Left lobe of liver (tissue), 2 donors: ENCODE measurements at places on chromosomes 7 and 10. TPM values are rescaled to one million over a fixed set of nuclear protein-coding genes. Genes with fewer than 3 reads are reported as not detected.

AKAP9 gene
- 43.9 TPM for total RNA-seq

FAM25G gene
- not detected for total RNA-seq

NUTM2E gene
- total RNA-seq, result 0.08 TPM

LEP gene
- not detected for total RNA-seq

AKR1D1 gene
- 206 TPM for total RNA-seq

GBX1 gene
- total RNA-seq, result not detected

MMP21 gene
- total RNA-seq, result 0.20 TPM

SLC12A9 gene
- total RNA-seq, result 10.1 TPM

COL13A1 gene
- total RNA-seq, result 0.48 TPM

PPIF gene
- 93.4 TPM for total RNA-seq

- no peak for DNase-seq
Observed at GRCh38 chr7:47194516-47195057, 387.3 kb downstream of the TNS3 start.

DNA sequence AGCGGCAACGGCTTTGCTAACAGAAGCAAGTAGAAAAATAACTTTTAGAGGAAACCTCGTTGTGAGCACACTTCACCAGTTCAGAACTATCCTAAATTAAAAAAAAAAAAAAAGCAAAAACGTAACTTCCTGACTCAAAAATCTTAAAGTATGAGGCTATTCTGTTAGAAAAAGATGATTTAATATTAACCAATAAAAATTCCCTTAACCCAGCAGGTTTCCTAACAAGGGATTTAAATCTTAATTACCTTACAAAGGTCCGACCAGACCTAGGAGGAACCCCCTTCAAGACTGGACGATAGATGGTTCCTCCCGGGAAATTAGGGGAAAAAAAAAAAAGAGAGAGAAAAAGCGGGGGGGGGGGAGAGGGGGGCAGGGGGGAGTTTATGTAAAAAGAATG is 22.9 kb upstream of the CHST3 start:
- DNase-seq, result no peak

DNA sequence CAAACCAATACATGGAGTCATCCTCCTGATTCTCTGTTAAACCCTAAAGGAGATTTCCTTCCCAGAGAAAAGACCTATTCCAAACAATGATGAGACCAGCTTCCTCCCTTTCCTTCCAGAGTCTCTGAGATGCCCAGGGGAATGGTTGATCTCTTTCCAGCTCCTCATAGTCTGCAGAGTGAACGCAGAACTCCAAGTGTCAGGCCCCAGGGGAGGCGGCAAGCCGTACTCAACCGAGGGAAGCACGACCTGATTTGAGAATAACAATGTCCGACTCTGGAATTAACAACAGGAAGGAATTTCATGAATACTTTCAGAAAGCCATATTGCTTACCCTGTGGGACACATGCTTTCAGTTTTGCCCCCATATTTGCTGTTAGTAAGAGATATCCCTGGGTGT is 241.7 kb upstream of the GLI3 start:
- no peak for DNase-seq

DNA sequence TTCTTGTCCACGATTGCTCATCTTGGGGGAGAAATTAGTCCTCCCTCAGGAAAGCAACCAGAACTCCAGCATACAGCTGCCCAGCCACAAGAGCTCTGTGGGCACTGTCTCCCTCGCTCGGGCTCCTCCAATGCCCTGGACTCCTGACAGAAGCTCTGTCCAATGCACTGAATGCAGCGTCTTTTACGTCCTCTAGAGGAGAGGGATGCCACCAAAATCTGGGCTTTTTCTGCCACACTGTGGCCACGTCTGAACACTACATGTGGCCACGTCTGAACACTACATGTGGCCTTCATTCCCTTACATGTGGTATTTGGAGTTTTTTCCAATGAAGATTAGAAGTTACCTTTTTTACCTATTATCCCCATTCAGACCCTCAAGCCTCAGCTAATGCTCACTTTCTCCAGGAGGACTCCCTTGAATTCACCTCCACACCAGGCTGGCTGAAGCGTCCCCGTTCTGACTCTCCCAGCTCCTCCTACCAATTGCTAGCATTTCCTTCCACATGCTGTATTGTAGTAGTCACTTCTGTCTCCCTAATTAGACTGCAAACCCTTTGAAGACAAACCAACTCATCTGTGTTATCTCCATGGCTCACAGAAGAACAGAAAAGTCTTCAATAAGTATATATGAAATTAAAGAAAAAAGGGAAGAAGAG is 134.3 kb upstream of the PDE1C start:
- DNase-seq, result no peak

- DNase-seq, result no peak
Observed at GRCh38 chr10:116972131-116972530, 32.9 kb downstream of the SHTN1 start.

- DNase-seq, result no peak
Observed at GRCh38 chr10:124649214-124649613, 95.0 kb downstream of the FAM53B start.

GRCh38 chr7:92808635-92809034 is 27.7 kb downstream of the CDK6 start:
- DNase-seq, result no peak

GRCh38 chr10:115118346-115118745 is 25.2 kb downstream of the ATRNL1 start:
- no peak for DNase-seq

DNA sequence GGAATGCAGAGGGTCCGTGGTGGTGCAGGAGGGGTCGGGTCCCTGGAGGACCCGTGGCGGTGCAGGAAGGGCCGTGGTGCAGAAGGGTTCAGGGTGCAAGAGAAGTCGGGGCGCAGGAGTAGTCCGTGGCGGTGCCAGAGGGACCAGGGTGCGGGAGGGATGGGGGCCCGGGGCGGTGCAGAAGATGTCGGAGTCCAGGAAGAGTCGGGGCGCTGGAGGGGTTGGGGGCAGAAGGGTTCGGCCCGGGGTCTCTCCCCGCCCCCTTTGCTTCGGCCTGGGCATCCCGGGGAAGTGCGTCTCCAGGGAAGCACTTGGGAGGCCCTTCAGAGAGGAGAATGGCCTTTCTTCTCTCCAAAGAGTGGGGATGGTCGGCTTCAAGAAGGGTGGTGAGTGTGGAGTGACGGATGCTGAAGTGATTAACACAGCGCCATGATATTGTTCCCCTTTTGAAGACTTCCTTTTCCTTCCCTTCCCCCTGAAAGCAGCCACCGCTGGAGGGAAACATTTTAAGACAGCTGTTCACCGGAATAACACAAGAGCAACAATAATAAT is 997 bp downstream of the WDR37 start:
- no peak for DNase-seq

DNA sequence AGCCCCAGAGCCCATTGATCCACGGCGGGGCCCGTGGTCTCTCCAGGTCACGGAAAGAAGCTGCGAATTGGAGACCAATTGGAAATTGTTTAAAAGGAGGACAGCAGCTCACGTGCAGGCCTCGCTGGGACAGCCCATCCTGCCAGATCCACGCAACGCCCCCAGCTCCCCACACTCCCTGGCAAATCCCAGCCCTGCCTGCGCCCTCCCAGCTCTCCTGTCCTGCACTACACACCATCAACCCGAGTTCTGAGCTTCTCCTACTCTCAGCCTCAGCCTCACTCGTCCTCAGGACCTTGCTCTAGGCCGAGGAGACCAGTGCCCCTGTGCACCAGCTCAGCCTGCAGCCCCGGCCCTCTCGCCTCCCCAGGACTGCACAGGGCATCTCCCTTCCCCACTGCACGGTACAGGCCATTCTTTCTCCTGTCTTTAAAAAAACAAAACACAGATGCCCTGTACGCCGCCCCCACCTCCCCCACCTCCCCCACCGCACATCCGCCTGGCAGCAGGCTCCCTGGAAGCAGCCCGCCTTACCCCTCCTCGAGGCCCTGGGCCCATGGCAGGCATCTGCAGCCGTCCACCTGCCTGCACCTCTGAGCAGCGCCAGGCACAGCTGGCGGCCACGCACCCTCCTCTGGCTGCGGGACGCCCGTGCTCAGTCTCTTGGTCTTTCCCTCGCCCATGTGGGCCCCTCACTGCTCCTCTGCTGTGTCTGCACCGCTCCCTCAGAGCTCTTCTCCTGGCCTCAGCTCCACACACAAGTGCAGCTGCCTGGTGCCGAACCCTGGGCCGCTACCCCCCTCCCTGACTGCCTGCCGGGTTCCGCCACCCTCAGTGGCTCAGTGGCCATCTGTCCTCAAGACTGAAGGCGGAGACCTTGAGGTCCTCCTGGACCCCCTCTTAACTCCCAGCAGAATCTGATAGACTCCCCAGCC is 48.5 kb upstream of the SUN1 start:
- DNase-seq, result no peak

DNA sequence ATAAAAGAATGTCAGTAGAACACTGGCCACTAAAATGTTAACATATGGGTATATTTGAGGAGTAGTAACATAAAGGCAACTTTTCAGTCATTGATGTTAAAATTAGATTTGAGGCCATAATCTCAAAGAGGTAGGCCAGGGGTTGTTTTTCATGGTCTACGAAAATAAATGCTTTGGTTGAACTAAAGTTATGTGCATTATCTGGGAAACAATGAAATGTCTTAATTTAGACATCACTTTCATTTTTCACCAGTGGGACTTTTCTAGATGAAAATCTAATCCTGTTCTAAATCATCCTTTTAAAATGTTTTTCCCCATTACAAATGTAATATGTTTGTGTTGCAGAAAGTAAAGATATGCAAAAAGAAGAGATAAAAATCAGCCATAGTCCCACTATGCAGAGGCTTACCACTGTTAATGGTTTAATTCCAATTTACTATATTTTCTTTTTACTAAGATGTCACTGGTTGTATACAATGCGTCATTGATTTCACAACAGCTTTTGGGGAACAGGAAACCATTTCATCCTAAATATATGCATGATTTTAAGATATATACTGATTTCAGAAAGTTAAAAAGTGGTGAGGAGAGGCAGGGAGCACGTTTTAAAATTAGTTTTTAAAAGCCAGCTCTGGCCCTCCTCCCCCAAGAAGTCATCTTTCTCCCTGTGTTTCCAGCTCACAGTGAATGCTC is 64.3 kb downstream of the ARID5B start:
- no peak for DNase-seq

DNA sequence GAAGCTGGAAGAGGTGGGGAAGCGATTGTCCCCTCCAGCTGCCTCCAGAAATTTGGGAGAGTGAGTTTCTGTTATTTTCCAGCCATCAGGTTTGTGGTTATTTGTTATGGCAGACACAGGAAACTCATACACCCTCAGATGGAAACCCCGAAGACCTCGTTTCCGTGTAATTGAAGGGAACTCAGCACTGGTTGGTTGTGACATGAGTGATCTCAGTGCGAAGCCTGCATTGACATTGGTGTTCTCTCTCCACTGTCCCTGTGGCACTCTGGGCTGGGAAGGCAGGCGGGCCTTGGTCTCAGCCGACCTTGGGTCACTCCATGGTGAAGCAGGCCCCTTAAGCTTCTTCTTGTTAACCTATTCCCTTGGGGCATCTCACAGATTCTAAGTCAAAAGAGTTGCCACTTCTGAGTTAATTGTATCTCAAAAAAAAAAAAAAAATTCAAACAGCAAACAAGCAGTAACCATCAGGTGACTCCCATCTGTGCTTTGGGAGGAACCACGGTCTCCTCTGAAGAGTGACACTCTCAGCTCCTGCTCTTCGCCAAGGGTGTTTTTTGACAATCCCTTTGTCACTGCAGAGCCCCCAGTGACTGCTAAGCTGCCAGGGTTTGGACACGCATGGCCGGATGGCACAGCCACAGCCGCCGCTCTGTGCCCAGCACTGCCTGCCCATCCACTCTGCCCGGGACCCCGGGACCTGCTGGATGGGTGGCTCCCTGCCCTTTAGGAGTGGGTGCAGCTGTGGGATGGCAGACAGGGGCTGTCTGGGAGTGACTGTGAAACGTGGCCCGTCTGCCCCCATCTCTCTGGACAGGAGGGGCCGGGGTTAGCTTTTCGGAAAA is 233.6 kb downstream of the PRPF18 start:
- no peak for DNase-seq

- no peak for DNase-seq
Observed at GRCh38 chr7:110442381-110442837, 648.5 kb upstream of the LRRN3 start.

DNA sequence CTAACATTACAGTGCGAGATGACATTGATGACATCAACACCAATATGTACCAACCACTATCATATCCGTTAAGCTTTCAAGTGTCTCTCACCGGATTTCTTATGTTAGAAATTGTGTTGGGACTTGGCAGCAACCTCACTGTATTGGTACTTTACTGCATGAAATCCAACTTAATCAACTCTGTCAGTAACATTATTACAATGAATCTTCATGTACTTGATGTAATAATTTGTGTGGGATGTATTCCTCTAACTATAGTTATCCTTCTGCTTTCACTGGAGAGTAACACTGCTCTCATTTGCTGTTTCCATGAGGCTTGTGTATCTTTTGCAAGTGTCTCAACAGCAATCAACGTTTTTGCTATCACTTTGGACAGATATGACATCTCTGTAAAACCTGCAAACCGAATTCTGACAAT is 4.3 kb downstream of the GPR22 start:
- no peak for DNase-seq

- no peak for DNase-seq
Observed at GRCh38 chr7:21134631-21135030, 293.3 kb upstream of the SP4 start.

GRCh38 chr7:137242616-137243015 is 100.9 kb downstream of the PTN start:
- DNase-seq, result no peak

GRCh38 chr10:60093317-60093716 is 187.0 kb upstream of the CCDC6 start:
- no peak for DNase-seq
